ENCODE measurements at places on chromosomes 4 and X. TPM values are rescaled to one million over a fixed set of nuclear protein-coding genes. Genes with fewer than 3 reads are reported as not detected.

The SNCA gene
- polyA plus RNA-seq, result 66.1 TPM

The CXCL11 gene
- 0.33 TPM for polyA plus RNA-seq

The SH2D1A gene
- not detected for polyA plus RNA-seq

The NSD2 gene
- 52.3 TPM for polyA plus RNA-seq
